ENCODE measurements at places on chromosomes 5 and 9.
A peak's percentile ranks its signal among the peaks of the same experiment; 100 is the strongest.

- no peak for DNase-seq
Measured at GRCh38 chr5:6550628-6551027, 82.2 kb downstream of the NSUN2 start.

DNA sequence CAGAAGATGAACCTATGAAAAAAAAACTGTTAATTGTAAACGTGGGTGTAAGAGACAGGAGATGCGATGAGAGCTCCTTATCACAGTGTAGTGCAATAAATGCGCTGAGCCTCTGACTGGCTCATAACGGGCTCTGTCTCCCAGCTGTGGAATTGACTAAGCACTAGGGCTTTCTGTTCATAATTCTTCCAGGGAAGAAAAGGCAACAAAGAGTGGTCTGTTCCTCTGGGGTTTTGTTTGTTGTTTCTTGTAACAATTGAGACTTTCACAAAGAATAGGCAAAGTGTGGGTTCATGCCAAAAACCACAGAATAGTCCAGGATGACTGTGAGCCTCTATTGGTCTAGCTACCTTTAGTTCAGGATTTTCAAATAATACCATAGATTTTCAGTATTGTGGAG lies 39.4 kb downstream of the UBE2QL1 start:
- DNase-seq: no peak

GRCh38 chr5:175521313-175521833 lies 43.0 kb downstream of the SFXN1 start:
- DNase-seq: no peak

DNA sequence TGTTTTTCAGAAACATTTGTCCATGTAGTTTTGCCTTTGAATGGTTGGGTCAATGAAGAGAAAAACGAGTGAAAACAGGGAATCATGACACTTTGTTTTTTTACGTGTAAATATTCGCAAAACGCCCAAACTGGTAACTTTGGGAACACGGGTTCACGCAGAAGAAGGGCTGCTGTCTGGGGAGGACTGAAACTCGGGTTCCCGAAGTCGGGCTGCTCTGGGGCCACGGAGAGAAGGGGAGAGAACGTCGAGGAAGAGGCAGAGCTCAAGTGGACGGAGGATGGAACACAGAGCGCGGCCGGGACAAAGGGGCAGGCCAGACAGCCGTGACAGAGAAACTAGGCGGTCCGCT lies 478 bp upstream of the SETD9 start:
- no peak for DNase-seq

DNA sequence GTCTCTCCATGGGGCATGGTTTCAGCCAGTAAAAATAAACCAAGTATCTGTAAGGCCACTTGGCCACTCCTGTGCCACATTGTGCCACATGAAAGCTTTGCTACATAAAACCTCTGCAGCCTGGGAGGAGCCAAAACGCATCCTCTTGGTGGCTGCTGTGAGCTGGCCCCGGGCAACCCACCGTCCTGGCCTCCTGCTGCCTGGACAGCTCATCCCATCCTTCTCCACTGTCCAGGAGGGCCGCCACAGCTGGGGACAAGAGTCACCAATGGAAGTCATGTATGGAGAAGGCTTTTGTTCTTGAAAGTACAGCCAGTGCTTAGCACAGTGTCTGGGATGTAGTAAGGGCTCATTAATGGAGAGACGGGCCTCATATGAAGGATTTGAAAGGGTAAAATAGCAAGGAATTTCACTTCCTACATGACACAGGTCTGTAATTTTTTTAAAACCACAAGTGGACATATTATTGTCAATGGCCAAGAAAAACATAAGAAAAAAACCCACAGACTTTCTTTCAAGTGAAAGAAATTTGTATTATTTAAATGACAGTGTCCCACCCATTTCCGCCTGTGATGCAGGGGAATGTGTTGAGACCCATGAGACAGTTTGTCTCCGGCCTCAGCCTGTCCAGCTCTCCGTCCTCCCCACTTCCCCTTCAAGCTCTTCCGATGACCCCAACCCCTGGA lies 6.6 kb downstream of the PTGES start:
- DNase-seq: no peak

GRCh38 chr9:116317503-116317902 lies 163.9 kb downstream of the PAPPA start:
- no peak for DNase-seq

GRCh38 chr5:160462167-160462566 lies 40.5 kb downstream of the PTTG1 start:
- DNase-seq: no peak

DNA sequence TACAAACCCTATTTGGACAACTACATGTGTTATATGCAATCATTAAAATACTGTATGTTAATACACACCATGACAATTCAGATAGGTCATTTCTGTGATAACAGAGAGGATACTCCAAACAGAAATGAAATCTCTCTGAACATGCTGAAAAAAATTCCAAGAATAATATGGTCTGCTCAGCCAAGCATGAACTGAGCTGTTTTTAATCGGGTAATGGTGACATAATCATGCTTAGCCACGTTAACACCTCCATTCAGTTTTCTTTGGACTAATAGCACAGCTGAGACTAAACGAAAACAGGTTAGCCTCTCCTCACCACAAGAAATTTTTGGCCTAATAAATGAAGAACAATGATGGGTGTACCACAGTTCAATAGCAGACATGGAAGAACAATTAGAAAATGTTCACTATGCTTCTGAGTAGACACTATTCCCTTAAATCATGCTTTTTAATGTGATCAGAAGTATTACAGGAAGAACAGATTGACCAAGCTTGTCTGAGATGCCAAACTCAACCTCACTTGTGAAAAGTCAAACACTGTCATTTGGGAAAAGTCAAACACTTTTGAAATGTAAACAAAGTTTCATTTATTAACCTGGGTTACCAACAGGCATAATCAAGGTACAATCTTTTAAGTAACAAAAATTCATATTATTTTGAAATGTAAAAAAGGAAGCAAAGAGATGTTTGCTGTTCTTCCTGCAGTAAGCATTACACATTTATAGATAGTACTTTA lies 19.4 kb downstream of the RAB14 start:
- no peak for DNase-seq

DNA sequence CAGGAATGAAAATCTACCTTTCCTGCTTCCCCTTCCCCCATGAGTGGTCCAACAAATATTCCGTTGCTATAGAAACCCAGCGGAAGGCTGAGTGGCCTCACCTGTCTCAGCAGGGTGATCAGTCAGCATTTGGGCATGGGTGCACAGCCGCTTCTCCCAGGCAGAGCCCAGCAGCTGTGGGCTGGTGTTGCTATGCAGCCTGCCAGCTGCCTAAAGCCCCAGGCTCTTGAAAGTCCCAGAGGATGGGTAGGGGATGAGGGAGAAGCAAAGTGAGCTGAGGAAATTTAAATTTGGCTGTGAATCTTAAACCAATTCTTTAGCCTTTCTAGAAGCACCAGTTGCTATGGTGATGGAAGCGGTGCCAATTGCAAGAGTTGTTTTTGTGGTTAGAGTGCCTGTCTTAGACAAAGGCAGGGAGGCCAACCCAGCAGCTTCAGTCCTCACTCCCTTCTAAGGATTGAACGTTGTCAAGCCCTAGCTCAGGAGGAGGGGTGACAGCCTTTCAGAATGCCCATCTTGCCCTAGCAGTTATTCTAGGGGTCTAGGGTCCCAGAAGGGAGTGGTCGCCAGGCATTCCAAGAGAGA lies 151.5 kb upstream of the PITX1 start:
- DNase-seq: no peak

GRCh38 chr9:994005-994404 lies 17.6 kb downstream of the DMRT3 start:
- peak; percentile 15 for DNase-seq

DNA sequence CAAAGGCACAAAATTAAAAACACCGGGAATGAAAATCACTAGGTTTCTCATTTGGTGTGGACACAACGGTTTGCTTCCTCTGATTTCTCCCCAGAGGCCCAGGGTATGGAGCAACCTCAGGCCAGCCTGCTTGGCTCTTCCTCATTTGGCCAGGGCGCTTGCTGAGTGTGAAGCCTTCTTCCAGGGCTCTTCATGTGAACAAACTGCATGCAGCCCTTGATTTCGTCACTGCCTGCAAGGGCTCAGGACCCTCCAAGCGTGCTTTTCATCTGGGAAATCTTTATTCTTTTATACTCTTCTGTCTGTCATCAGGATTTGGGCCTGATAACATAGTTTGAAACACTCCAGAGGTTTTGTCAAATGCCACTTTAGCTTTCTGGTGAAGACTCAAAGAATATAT lies 122.6 kb upstream of the KLF4 start:
- no peak for DNase-seq

GRCh38 chr9:32251539-32251938 lies 132.9 kb upstream of the ACO1 start:
- DNase-seq: peak; percentile 8

- DNase-seq: no peak
Measured at GRCh38 chr9:134689321-134690181, 47.9 kb downstream of the COL5A1 start.

GRCh38 chr5:143143973-143144372 lies 259.5 kb downstream of the NR3C1 start:
- DNase-seq: no peak

GRCh38 chr5:157358871-157359270 lies 92.9 kb downstream of the CYFIP2 start:
- no peak for DNase-seq

- no peak for DNase-seq
Measured at GRCh38 chr5:56460681-56461191, 227.6 kb upstream of the ANKRD55 start.

- no peak for DNase-seq
Measured at GRCh38 chr5:116299746-116300640, 215.2 kb downstream of the COMMD10 start.

GRCh38 chr9:4738866-4739586 lies 2.0 kb downstream of the AK3 start:
- no peak for DNase-seq

DNA sequence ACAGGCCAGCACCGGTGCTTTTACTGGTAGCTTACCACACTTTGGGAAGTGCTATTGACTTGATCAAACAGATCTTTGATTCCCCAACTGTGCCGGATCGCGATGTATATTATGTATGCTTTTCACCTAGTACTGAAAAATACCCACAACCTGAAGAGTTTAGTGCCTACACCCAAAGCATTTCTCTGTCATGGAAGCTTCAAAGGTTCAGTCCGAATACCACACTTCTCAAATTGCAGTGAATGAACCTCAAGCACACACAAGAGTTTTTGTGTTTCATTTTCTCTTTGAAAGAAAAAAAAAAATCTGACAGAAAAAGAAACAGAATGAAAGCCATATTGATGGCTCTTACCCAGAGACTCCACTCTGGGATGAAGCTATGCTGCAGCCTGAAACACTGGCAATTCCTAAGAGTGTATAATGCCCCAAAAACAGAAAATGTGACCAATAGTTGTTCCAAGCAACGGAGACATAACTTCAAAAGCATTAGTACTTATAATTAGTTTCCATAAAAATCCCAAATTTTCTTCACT lies 100.9 kb downstream of the EBF1 start:
- no peak for DNase-seq

DNA sequence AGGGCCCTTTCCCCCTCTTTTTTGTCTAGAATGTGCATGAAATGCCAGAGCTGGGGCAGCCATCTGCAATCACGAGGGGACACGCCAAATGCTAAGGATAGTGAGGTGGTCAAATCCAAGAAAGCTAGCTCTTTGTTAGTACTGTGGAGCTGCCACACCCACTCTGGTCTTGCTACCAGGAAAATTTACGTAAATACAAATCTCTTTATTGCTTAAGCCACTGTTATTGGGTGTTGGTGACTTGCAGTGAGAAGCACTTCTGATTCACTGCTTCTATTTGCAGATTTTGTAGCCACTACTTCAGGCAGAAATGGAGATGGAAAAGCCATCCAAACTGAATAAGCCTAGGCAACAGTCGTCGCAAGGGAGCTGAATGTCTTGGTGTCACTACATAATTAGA lies 25.6 kb upstream of the SUSD1 start:
- no peak for DNase-seq

DNA sequence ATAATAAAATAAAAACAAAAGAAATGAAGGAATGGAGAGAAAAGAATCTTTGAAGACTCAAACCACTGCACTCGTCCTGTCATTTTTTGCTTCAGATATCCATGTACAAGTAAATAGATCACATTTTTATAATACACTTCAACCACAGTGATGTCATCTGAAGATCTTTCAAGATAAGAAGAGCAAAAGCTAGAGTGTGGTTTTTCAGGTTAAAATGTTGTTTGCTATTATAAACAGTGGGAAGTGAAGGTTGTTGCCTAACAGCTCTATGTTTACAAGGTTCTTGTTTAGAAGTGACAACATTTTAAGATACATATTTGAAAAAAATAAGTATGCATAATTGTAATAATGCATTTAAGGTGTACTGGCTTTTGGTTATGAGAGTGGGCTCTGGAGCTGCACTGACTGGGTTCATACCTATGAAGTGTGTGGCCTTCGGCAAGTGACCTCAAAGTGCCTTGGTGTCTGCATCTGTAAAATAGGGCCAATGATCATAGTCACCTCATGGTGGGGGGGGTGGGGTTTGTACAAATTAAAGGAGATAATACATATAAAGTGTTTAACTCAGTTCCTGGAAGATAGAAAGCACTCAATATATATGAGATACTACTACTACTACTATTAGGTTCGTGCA lies 45.5 kb upstream of the IL7R start:
- DNase-seq: no peak

- no peak for DNase-seq
Measured at GRCh38 chr5:89922161-89922560, 487.4 kb downstream of the CETN3 start.

- no peak for DNase-seq
Measured at GRCh38 chr5:176528761-176529115, 8.5 kb downstream of the RNF44 start.

DNA sequence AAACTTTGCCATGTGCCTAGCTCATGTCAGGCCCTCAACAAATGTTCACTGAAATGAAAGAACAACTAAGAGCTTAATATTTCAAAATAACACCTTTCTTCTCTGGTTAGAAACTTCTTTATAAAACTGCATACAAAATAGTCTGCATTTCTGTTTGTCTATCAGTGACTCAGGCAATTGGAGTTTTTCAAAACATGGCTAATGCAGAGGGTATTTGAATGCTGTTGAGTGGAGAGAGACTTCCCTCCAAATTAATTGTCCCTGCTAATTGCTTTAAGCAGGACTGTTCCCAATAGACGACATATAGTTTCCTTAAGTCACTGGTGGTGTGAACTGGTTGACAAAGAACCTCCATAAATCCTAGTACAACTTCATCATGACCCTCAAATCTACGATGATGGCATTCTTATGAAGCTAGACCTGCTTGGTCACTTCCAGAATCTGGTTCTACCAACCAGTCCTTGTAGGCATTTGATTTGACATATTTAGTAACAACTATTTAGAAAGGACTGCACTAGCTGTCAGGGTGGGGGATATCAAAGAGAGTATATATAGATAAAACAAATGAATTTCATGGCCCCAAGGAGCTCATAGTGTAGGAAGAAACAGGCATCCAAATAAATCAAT lies 84.5 kb downstream of the PRLR start:
- DNase-seq: no peak

GRCh38 chr9:137757139-137757538 lies 120.4 kb upstream of the CACNA1B start:
- no peak for DNase-seq

- no peak for DNase-seq
Measured at GRCh38 chr9:114459464-114459863, 45.8 kb downstream of the WHRN start.

Data from GM12864 (cell line).